ENCODE measurements at places on chromosomes 6 and 20.
A peak's percentile ranks its signal among the peaks of the same experiment; 100 is the strongest.

DNA sequence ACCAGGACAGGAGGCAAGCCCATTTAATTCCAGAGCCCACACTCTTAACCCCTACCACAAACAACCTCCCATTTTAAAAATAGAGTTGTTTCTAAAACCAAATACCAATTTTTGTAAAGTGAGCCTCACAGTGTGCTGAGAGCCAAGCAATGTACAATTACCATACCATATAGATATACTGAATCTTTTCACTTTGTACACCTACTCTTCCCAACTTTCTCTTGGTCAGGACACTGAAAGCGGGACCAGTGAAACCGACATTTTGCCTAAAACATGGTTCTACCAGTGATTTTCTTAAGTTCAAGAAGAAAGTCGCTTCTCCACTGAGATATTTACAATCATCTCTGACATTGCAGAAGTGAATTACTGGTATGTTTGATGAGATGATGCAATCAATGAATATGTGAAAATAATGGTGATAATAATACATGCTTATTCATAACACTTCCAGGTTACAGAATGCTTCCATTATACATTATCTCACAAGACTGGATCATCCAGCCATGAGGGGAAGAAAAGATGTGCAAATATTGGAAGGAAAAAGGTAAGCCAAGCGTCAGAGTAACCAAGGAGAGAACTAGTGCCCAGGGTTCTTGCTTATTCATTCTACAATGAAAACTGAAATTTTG is 74.1 kb downstream of the HIVEP2 start:
- no peak for DNase-seq

GRCh38 chr6:170026751-170027646 is 263.9 kb downstream of the DLL1 start:
- DNase-seq: peak; percentile 36

DNA sequence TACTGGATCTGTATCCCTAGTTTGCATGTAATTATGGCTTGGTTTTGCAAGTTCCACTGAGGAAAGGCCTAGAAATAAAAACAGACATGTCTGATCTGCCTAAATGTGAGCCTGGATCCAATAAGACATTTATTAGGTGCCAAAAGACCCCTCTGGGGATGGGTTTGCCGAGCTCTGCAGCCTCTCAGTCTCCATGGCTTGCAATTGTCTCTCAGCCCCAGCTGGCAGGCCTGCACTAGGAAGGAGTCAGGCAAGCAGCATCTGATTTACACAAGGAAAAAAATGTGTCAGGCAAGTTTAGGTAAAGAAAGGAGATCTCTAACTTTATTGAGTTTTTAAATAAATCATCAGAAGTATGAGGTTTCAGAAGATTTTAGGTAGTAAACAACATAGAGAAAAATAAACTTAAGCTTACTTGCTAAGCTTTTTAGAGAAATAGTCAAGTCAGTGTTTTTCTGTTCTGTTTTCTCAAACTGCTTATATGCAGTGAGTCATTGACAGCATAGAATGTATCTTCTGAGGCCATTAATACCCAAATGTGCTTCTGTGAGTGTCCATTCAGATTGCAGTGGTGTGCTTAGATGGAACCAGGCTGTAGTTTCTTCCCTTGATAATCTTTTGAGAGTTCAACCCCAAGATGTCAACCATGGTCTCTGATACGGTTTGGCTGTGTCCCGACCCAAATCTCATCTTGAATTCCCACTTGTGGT is 121.0 kb downstream of the FHL5 start:
- DNase-seq: no peak

- peak; percentile 34 for DNase-seq
These were observed 23.9 kb upstream of the TINAG start for GRCh38 chr6:54284161-54284860.

- no peak for DNase-seq
These were observed 39.7 kb downstream of the TRMT11 start for GRCh38 chr6:126026001-126026400.

DNA sequence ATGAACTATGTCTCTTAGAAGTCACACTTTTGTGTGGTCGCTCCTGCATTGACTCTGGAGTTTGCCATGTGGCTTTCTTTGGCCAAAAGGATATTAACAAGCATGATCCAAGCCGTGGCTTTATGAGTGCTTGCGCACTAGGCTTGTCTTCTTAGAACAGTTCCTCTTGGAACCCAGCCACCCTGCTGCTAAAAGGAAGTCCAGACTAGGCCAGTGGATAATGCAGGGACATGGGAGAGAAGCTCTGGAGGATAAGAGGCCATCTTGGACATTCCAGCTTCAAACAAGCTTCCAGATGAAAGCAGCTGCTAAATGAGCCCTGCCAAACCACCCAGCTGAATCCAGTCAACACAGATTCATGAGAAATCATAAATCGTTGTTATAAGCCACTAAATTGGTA is 346.4 kb downstream of the CDC5L start:
- peak; percentile 13 for DNase-seq
